ENCODE measurements at places on chromosomes 16 and 17. TPM values are rescaled to one million over a fixed set of nuclear protein-coding genes. Genes with fewer than 3 reads are reported as not detected.

Gene KRT17
- 11.1 TPM for total RNA-seq

Gene OR2C1
- not detected for total RNA-seq

Gene DLX4
- total RNA-seq, result 0.44 TPM

Gene GUCY2D
- 0.19 TPM for total RNA-seq

Gene MYBBP1A
- total RNA-seq, result 51.6 TPM

Gene MVP
- 271 TPM for total RNA-seq

Gene GNG13
- not detected for total RNA-seq

DNA sequence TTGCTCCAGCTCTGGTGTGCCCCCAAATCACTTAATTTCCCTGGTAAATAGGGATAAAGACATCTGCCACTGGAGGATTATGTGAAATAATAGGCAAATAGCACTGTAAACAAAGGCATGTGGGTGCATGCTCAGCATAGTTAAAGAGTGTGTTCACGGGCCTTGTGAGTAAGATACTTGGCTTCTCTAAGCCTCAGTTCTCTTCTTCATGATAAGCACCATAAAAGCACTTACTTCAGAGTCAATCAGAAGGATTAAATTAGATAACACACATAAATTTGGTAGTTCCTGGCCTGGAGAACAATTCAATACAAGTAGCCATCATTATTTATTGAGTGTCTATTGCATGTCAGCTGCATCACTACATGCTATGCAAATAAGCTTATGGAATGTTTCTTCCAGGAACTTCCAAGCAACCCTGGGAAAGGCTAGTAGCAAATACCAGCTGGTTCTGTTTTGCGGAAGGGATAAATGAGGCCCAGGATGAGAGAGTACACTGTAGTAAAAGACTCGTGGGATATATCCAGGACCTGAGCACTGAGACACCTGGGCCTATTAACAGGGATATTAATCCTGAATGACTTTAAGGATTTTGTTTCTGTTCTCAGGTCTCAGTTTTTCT lies 14.5 kb downstream of the CCL11 start:
- DNase-seq, result peak; percentile 29

GRCh38 chr17:63029541-63029940 lies 63.5 kb downstream of the TANC2 start:
- no peak for DNase-seq

DNA sequence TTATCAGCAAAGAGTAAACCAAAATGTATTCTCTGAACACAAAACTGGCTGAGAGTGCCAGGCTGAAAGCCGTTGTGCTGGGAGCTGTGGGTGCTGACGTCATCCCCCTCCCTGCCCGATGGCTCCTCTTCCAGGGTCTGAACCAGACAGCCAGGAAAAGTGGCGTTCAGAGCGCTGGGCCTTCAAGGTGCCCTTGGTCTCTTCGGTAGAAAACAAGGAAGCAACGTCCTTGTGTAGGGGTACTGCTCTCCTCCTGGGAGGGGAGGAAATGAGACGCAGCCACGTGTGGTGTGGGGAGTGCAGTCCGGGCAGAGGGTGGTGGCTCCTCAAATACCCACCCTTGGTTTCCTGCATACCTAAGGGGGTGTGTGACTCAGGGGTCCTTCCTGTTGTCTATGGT lies 394.7 kb downstream of the SEC14L1 start:
- DNase-seq, result no peak

GRCh38 chr17:30235386-30236296 lies at the start of gene SLC6A4:
Gene SLC6A4 (minus strand): TSS chr17:30235697. CDS start chr17:30221958, 13,739 bp downstream.
- peak; percentile 49 for DNase-seq

- DNase-seq, result no peak
These were observed 1.8 kb upstream of the BCAR1 start for GRCh38 chr16:75252946-75253911.

DNA sequence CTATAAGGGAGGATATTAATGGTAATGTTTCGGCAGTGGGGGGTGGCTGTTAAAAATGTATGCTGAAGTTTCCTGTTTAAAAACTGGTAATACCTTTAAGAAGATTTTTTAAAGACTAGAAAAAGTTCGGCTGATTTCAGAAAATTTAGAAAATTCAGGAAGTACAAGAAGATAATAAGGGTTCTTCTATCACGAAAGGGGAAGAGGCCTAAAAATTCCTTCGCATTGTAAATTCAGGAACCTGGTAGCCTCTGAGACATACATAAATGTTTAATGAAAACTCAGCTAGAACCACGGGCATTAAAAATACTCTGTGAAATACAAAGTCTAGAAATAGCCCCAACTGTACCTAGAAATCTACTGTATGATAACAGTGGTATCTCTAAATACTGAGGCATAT lies 181.2 kb downstream of the PARN start:
- no peak for DNase-seq

DNA sequence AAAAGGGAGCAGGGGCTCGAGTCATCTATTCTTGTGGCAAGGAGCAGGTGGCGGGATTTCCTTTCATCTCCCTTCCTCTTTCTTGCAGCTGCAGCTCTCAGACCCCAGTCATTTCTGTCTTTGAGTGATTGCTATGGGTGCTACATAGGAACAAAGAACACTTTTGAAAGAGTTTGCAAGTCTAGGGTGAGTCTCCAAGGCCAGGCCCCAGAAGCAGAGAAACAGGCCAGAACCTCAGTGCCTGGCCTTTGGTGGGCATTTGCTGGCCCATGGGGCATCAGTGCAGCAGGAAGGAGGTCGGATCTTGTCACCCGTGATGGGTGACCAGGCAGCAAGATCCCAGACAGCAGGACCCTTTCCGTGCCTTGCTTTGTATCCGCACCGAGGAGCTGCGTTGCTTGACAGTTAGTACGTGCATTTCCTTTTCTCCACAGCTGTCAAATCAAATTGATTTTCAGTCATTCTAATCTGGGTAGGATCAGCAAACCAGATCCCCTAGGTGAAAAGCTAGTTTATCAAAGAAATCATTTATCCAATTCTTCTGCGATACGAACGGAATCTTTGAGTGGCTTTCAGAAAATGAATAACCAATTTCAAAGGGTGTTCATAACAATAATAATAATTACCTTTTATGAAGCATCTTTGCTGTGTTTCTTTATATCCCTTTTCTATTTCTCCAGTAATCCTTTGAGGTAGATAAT lies 244.6 kb upstream of the MAF start:
- DNase-seq, result no peak

- DNase-seq, result peak; percentile 35
These were observed 74.1 kb upstream of the CDH11 start for GRCh38 chr16:65195998-65196397.

DNA sequence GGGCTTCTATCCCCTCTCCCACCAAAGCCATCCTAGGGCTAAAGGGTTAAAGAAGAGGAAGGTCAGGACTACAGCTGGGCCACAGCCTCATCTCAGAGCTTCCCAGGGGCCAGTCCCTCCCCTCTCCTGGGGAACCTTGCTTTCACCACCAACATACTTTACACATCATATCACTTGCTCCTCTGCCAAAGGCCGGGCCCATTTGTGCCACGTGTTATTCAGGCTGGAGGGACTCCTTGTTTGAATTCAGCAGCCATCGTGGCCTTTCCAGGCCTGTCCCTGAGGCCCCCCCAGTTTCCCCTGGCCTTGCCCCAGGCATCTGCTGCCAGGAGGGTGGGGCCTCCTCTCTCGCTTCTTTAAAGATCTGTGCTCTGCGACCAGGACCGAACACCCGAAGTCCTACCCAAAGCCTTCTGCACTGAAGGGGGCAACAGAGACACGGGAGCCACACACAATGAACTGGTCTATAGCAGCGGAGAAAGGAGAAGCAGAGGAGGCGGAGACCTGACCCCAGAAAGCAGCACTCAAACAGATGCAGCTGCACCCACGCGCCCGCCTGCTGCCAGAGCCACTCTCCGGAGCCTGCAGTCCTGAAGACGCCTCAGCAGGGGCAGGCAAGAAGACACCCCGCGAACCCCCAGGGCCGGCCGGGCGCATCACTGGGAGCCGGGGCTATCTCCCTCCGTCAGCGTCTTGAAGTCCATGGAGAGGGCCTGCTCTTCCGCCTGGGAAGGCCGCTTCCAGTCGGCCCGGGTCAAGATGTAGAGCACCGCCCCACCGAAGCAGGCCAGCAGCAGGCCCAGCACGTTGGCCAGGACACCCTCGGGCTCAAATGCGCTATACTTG lies 12.1 kb downstream of the CYB561 start:
- no peak for DNase-seq

DNA sequence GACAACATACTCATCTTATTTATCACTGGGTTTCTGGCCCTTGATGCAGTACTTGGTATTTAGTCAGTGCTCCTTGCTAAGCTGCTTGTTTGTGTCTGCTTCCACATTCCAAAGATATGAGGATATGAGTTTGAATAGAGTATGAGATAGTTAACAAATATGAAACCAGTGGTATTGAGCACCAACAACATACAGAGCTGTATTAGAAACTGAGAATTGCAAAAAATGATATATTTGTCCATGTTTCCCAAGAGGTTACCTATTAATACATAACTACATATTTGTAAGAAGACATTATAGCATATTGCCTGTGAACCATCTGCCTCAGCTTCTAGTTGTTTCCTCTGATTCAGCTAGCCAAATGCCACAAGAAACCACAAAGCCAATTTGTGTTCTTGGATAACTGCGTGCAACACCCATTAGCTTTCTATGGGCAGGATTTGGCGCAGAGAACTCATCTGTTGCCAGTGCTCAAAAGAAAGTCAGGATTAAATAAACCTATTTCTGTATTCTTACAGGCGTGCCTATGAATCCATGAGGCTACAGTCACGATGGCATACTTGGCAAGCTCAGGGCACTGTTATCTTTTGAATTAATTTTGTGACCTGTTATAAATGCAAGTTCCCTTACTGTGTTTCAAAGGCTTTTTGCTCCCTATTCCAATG lies 194.4 kb downstream of the MAP2K6 start:
- no peak for DNase-seq

- DNase-seq, result no peak
These were observed 16.3 kb downstream of the MEIOC start for GRCh38 chr17:44672479-44673093.

DNA sequence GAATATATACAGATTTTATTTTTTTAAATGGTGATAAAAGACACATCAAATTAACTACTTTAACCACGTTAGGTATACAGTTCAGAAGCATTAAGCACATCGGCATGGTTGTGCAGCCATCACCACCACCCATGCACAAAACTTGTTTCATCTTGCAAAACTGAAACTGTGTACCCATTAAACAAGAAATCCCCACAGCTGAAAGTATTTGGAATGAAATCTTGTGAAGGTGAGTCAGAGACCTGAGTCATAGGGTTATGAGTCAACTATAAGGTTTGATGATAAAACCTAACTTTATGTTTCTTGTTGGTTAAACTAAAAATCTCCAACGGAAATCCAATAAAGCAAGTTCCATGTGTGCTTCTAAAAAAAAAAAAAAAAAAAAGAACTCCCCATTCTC lies 561.6 kb upstream of the PSMD7 start:
- DNase-seq, result no peak

DNA sequence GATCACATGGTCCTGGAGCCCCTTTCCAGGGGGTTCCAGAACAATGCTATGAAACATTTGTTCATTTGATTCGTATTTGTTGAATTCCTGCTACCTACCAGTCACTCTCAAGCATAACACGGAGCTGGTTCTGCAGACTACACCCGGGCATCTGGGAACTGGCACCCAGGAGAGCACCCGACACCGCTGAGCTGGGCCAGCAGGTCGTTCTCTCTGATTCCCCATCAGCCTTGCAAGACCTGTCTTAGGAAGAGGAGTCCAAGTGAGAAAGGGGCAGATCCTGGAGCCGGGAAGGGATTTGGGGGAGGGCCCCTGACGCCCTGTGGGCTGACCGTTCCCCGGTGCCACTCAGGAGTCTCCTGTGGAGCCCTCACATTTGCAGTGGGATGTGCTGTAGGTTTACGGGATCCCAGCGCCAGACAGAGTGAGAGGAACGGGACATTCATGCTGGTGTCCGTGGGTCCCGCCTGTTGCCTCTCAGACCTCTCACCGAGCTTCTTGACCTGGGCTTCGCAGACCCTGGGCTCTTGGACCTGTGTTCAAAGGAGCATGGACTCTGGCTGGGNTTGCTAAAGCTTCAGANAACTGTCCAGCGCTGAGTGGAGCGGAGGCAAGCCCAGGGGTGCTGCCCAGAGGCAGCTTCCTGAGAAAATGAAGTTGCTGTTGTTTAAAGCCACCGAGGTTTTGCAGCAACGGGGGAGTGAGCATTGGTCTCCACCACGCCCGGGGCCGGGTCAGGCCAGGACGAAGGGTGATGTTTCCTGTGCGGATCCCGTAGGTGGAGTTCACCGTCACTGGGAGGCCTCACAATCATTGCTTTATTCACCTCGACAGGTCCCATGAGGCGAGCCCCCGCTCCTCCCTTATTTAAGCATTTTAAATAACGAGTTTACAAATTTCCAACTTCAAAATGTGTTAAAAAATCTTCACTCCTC lies 49.2 kb downstream of the METRNL start:
- no peak for DNase-seq

GRCh38 chr17:41803049-41804020 lies 8.4 kb downstream of the P3H4 start:
- peak; percentile 64 for DNase-seq

GRCh38 chr16:85347213-85347591 lies 234.9 kb upstream of the CIBAR2 start:
- DNase-seq, result peak; percentile 34

- DNase-seq, result peak; percentile 38
These were observed 224.2 kb downstream of the PARN start for GRCh38 chr16:14405611-14406537.

All from kidney (tissue), 22 donors.